Suprapubic skin (tissue), 4 donors: ENCODE measurements at places on chromosomes 12 and 14.

DNA sequence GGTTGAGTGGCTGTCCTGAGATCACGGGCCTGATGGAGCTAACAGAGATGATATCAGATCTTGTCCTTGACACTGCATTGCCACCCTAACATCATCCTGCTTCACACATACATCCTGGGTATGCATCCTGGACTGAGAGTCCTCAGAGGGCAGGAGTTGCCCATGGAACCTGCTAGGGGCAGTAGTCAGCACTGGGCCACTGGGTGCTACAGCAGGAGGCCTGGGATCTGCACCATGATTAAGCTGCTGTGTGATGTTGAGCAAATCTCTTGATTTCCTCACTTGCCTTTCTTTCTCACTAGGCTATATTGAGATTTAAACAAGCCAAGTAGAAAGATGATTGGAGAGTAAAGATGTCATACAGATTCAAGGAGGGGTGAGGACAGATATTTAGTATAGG lies 22.1 kb upstream of the EIF4B start:
- no peak for DNase-seq

GRCh38 chr12:65640489-65640901 lies 183.8 kb upstream of the HMGA2 start:
- no peak for DNase-seq

- DNase-seq: no peak
Measured at GRCh38 chr12:26095186-26095585, 29.7 kb downstream of the BHLHE41 start.

DNA sequence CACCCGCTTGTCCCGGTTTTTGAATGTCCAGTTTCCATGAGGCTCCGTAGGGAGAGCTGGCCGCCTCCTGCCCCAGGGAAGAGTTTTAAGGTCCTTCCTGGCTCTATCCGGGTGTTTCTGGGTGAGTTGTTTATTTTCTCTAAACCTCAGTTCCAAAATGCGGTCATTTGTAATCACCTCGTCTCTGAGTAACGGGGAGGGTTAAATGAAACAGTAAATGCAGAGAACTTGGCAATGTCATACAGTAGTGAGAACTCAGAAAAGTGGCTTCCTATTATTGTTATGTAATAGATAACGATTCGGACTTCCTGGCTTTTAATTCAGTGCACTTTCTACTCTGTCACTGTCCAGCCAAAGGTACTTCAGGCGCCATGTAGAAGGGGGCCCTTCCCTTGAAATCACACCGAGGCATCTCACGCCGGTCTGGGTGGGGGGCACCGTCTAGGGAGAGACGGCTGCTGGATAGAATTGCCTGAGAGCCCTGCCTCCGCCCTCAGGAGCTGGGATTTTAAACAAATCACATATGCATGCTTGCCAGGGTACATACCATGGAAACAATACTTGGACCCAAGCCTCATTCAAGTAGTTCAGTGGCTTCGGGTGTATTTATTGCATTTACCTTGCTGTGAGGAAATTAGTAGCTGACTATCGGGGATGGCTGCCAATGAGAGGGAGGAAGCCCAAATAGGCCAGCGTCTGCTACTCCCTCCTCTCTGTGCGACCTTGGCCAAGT lies 26.4 kb downstream of the NOS1 start:
- DNase-seq: no peak

GRCh38 chr12:25433024-25433423 lies 120.1 kb downstream of the LMNTD1 start:
- no peak for DNase-seq

DNA sequence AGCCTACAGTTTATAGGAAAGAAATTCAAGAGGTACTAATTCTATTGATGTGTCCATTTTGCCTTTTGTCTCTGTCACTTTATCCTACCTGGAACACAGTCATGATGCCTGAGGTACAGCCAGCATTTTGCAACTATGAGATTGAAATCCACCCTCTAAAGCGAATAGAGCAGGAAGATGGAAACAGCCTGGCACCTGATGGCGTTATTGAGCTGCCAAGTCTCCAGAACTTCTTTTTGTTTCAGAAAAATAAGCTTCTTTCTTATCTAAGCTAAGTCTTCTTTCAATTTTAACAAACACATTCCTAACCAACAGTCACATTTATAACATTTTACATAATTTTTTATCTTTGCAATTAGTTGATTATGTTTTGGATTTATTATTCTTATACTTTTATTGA lies 182.1 kb downstream of the PAWR start:
- no peak for DNase-seq

DNA sequence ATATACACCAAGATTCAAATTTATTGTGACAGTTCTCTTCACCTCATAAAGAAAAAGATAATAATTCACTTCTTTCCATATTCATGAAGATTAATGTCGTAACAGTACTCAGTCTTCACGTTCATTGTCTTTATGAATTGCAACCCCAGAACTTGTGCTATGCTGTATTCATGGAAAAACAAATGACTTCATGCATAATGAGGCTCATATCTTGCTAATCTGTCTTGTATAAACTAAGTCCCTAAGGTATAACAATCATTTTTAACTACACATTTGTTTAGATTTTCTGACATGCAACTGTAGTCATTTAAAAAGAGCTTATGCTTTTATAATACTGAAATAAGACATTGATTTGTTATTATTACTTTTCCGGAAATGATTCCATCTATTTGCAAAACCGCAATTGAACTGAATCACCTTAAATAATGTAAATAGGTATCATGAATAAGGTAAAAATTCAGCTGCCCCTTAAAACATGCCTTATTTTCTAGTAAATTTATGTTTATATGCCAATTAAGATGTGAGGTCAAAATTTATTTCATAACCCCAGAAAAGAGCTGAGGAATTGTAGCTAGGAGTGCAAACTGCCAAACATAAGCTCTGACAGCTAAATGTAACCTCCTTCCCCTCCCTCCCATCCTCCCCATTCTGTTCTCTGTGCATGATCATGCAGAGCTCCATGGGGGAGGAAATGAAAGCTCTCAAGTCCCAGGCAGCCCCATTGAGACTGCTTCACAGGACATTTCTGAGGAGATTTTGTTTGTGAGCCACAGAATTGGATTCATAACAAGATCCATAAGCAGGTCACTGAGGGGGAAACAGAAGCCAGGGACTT lies 301.6 kb downstream of the ATP23 start:
- DNase-seq: no peak

GRCh38 chr14:70052990-70053389 lies 135.8 kb downstream of the SLC8A3 start:
- no peak for DNase-seq

DNA sequence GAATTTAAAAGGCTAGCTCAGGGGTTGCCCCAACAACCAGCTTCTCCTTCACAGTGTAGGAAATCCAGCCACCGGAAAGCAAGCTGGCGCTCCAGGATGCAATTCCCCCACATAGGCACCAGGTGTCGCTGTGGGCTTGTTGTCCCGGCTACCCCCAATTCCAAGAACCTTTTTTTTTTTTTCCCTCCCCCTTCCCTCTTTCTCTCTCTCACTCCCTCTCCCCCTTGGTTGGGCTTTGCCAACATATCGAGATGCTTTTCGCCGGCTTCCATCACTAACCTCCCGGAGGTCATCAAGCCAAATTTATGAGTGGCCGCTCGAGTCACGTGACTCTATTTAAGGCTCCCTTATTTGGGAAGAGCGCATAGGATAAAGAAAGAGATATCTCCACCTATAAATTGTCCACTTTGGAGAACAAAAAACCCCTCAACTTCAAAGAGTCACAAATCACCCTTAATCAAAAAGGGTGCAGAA lies at the start of gene HOXC5:
HOXC5 (plus strand) TSS at position 424 of the 474 bp plus-strand sequence. CDS start 73 bp downstream, outside the sequence.
- DNase-seq: no peak

- DNase-seq: no peak
Measured at GRCh38 chr14:90549794-90550641, 153.2 kb downstream of the CALM1 start.
